HS-27A (cell line): ENCODE measurements at places on chromosomes 7 and 10.

- no peak for DNase-seq
These were observed 1.1 kb downstream of the ZNF777 start for GRCh38 chr7:149459540-149460452.

DNA sequence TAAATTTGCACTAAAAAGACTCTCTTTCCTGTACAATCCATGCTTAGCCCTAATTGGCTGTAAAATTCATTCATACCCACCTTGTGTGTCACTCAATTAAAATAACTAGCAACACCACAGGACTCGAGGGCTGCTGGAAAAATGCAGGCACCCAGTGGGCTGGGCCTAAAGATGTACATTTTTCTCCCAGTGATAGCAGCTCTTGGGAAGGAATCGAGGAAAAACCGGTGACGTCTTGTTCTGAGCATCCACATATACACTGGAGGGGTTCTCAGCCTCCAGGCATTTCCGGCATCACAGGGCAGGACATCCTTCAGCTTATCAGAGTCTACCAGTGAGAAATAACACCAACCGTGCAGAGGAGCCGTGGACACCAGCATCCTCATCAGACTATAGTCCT lies 85.8 kb upstream of the PITRM1 start:
- DNase-seq, result no peak

GRCh38 chr10:123427165-123427786 lies 238.9 kb upstream of the GPR26 start:
- no peak for DNase-seq

DNA sequence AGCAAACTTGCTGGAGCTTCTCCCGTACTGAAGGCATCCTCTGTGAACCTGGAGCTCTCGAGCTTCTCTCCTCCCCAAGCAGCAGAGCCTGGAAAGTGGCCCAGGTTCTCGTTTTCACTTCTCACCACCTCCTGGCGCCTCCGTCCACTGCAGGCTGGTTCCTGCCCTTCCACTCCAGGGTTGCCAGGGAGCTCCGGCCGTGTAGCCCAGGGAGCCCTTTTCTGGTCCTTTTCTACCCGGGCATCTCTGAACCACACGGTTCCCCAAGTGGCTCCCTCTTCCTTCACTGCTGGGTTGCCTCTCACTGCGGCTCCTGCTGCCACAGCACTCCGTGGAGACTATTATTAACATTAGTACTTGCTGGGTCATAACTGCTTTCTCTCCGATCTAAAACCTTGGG lies 208.6 kb upstream of the PPP2R2D start:
- DNase-seq, result no peak

DNA sequence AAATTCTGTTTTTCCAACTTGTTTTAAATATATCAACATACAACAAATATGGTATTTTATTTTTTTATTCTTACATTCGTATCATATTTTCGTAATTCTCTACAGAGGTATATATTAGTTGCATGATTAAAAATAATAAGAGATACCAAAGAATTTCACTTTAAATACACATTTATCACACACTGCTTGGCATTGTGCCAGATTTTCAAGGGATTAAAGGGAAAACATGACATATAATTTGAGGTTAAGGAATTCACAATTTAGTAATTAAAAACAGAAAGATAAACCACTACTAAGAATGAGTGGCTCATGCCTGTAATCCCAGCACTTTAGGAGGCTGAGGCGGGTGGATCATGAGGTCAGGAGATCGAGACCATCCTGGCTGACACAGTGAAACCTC lies 484.7 kb upstream of the SORCS1 start:
- DNase-seq, result no peak

DNA sequence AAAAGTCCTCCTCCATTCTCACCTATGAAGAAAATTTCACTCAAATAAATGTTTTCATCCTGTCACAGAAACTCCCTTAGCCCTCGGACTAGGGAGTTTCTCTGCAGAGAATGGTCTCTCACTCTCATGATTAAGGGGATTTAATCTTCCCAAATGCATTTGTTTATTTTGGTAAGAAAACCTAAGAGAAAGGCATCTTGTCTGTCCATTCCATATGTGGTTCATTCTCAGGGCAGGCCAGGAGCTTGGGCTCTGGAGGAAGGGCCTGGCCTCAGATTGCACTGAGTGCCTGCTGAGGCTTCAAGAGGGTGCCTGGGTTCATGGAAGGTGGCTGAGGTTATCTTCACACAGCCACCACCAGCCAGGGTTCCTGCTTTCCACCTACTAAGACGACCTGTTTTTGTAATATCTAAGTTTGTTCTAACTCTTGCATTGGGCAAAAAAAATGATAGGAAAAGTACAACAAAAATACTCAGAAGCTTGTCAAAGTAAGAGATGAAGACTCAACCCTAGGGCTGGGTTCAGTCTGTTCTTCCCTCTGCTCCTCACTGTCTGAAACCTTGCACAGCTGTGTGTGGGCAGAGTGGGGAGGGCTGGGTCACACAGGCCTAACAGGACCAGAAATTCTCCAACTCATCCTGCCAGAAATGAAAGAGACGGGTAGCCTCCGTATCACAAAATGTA lies 186.7 kb downstream of the CXCL12 start:
- no peak for DNase-seq

GRCh38 chr10:99531026-99531695 lies 1.6 kb upstream of the NKX2-3 start:
- no peak for DNase-seq

DNA sequence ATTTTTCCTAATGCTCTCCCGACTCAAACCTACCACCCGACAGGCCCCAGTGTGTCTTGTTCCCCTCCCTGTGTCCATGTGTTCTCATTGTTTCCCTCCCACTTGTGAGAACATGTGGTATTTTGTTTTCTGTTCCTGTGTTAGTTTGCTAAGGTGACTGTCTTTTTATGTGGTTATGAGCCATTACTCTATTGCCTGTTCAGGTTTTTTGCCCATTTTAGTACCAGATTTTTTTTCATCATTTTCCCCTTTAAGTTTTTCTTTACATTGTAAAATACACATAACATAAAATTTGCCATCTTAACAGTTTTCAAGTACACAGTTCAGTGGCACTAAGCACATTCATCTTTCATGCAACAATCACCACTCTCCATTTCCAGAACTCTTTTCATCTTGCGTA lies 133.5 kb downstream of the GPR158 start:
- no peak for DNase-seq
